ENCODE measurements at places on chromosomes 2 and 18.

DNA sequence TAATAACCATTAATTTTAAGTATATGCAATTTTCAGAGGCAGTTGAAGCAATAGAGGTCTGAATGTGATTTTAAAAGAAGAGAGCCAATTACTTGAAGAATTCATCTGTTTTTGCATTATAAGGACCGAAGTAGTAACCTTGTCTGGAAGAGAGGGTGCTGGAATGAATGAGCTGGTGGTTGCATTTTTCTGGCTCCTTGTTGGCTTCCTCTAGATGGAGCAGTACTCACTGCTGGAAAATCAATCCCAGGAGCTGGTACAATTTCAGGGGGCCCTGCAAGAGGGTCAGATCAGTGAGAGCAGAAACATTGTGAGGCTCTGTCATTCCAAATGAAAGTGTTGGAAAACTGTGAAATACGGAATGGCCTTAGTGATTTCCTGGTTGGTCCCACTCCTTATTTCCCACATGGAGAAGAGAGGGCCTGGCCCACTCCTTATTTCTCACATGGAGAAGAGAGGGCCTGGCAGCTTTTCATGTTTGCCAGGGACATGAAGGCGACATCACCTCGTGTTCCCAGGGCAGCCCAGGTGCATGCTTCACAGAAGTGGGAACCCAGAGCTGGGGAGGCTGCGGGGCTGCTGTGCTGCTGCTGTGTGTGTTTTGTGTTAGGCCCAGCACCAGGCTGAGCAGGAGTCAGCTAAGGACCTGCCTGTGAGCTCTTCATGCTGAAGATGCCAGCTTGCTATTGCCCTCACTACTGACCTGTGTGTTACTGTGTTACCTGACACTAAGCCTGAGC, 197.4 kb downstream of the SNTG2 start:
- DNase-seq: no peak

- no peak for DNase-seq
Observed at GRCh38 chr2:20334605-20335203, 15.9 kb downstream of the PUM2 start.

DNA sequence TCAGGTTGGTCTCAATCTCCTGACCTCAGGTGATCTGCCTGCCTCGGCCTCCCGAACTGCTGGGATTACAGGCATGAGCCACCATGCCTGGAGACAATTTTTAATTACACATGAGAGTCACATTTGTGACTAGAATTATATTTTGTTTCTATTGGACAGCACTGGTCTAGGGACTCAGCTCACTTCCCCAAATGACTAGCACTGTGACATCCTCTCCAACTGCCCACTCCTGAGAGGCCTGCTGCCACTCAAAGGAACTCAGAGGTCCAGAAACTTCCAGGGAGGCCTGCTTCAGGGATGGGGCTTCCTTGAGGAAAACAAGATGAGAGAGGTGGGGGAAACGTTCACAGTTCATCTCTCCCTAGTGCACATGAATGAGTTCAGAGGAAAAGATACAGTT, 29.5 kb downstream of the TMEM163 start:
- DNase-seq: no peak

DNA sequence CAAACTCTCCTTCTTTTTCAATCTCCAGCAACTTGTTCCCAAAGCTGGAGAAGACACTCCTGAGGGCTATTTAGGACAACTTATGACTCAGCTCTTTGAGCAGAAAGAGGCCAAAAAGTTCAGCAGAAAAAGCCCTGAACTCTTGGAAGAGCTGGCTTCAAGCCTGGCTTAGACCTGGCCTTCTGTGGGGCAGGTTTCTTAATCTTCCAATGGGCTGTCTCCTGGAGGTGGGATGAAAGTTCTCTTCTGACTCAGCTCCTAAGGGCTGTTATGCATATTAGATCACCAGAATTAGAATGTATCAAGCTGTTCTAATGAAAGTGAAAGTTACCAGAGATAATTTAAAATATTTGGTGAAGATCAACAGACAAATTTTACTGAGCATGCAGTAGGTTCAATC, 129.4 kb downstream of the RAD51AP2 start:
- DNase-seq: no peak

- no peak for DNase-seq
Observed at GRCh38 chr2:152034257-152034801, 64.5 kb downstream of the CACNB4 start.

GRCh38 chr2:238567996-238568395, 141.3 kb downstream of the ASB1 start:
- no peak for DNase-seq

- DNase-seq: no peak
Observed at GRCh38 chr18:44323125-44323524, 357.6 kb upstream of the SETBP1 start.

- DNase-seq: no peak
Observed at GRCh38 chr2:181586569-181587081, 70.3 kb downstream of the CERKL start.

GRCh38 chr2:14747447-14747846, 114.9 kb downstream of the LRATD1 start:
- no peak for DNase-seq

- no peak for DNase-seq
Observed at GRCh38 chr2:128868686-128869551, 550.3 kb upstream of the HS6ST1 start.

DNA sequence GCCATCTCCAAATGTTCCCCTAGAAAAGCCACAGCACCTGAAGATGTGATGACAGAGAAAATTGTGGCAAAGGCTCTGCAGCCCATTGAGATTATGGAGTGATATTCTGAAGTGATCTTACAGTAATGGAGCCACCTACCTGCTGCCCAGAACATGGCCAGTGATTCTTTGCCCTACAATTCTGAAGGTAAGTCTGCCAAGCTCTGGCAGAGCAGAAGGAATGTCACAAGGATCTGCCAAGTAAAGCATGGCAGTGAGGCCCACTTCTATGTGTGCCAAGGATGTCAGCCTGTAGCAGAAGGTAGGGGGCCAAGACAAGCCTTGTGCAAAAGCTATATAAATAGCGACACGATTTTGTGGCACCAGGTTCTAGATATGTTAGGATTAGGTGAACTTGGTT, 155.1 kb downstream of the RND3 start:
- DNase-seq: no peak

GRCh38 chr18:48136051-48136826, 205.8 kb upstream of the SMAD2 start:
- no peak for DNase-seq

DNA sequence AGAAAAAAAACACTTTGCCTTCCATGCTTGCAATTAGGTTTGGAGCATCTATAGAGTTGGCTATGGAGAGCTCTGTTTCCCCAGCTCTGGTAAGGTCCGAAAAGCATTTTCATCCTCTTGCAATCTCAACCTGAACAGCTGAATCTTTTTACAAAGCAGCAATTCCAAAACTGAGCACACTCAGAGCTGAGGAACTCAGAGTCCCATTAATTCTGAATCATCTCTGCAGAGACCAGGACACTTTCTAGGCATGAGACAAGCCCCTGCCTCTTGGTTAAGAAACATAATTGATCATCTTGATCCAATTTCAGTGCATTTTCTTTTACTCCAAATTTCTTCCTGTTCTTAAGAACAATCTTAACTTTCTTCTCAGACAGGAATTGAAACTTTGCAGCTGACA, 4.2 kb downstream of the CNGA3 start:
- no peak for DNase-seq

DNA sequence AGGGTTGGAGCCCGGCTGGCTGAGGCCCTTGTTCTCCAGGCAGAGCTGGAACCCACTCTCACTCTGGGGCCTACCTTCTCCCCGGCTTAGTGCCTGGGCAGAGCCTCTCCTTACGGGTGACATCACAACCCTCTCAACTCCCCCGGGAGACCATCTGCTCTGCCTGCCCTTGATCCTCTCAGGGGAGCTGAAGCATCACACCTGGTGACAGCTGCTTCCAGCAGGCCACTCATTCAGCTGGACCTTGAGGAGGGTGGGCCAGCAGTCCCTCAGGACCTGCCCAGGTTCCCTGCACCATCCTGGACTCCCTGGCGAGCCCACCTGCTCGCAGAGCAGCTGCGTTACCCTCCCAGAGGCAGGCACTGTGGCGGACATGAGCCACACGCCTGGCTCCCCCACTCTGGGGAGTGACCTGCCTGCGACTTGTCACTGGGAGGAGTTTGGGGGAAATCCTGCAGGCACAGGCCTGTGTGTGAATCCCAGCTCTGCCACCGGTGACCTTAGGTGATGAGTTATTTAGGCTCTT, 13.1 kb downstream of the HS6ST1 start:
- DNase-seq: no peak

DNA sequence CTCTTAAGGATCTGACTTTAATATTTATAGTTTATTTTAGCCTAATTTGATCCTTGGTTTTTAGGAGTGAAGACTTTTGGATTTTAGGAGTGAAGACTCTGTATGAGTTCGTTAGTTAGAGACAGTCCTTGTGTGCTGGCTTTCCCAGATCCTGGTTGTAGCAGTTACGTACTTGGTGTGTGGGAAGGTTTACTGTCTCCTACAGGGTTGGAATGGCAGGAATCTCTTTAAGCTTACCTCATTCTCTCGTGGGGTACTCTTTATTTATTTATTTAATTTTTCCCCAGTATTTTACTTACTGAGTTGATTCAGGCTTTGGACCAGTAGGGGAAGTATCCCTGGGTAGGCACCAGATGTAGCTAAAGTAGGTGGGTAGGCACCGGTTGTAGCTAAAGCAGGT, 1.8 kb upstream of the CXCR2 start:
- DNase-seq: no peak

DNA sequence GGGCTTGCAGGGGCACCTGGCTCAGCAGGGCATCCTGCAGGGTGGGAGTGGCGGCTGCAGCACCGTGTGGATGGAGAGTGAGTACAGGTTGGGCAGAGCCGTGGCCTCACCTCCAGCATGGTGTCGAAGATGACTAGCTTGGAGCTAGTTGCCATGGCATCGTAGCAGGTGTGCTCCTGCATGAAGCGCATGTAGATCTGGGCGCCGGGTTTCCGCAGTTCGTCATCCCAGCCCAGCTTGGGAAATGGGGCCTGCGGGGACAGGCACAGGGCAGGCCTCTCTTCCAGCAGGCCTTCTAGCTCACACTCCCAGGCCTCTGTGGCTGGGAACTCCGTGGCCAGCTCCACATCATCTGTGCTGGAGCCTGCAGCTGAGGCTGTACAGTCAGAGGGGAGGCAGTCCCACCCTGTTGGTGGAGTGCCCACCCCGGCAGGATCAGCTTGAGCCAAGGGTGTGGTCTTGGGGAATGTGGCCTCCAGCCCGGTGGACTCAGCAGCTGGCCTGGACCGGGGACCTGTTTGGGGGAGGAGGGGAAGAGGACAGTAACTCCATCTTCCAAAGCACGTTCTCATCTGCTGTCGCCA, 1.6 kb downstream of the PRKAG3 start:
- DNase-seq: no peak

- DNase-seq: no peak
Observed at GRCh38 chr2:149767516-149767974, 180.0 kb upstream of the MMADHC start.

- DNase-seq: peak; percentile 27
Observed at GRCh38 chr2:119126650-119127049, 31.9 kb downstream of the C1QL2 start.

GRCh38 chr2:42214669-42215068, 45.5 kb downstream of the EML4 start:
- DNase-seq: no peak

DNA sequence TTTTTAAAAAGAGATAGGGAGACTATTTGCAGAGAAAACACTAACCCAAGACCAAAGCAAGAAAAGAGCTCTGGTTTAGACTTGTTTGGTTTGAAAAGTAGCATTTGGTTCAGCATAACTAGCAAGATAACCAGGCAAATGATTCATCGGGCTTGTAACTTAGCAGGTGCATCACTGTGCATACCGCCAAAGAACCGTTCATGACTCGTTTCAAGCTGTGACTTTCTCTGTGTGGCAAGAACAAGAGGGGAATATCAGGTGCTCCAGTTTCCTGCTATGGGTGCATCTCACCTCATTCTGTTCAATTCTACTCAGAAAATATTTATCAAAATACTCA, 244.9 kb downstream of the ETAA1 start:
- no peak for DNase-seq

DNA sequence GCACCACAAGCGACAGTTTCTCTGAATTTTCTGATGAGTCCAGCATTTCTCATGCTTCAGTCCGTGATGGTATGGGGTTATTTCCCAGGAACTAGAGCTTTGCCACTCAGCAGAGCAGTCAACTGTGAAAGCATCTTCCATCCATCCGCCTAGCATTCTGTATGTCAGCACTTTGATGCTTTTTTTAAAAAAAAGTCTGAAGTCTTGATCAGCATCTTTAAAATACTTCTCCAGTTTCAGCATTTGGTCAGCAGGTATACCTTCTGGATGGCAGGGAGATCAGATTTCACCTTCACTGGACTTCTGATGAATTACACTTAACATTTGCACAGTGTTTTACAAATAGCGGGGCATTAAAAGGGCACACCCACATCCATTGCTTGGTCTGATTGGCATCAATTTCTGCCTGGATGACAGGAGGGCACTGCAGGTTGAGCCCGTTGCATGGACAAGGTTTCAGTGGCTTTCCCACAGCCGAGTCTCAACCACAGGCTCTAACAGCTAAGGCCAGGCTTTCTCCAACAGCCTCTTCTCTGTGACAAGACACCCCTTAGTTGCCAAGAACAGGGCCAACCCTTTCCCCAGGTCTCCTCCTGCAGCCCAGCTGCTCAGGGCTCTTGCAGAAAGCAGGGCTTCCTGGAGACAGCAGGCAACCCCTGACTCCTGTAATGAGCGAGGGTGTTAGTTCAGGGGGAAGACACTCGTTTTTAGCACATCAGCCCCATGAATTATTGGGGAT, 54.0 kb downstream of the EMILIN2 start:
- no peak for DNase-seq

DNA sequence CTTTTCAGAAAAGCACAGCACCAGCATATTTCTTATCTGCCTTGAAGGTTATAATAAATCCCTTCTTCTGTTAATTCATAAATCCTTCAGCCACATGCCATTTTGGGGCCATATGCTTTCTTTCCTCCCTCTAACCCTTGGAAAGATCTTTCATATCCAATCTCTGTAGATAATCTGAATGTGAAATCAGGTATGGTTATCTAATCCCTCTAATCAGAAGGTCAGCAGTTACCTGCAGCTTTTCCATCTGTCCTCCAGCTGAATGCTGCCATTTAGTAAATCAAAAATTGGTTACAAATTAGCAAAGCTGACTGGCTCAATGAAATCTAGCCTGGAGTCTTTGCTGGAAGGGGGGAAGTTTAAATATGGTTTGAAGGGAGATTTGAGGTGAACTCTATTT, 230.5 kb downstream of the PIK3C3 start:
- no peak for DNase-seq

DNA sequence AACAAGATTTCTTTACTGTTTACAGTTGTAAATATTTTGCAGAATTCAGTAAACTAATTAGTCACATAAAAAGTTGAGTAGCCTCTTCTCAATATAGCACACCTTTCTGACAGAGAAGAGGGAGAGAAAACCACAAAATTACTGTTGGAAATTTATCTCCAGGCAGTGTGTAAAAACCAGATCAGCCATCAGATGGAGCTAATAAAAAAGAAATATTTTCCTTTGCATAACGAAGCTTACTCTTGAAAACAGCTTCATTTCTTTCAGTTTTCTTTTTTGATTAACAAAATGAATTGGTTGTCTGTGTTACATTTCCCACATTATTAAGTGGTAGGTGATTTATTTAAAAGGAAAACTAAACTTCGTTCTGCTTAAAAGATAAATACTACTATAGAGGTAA, 259.3 kb upstream of the KCNJ3 start:
- DNase-seq: no peak

- no peak for DNase-seq
Observed at GRCh38 chr2:40611196-40611595, 159.3 kb upstream of the SLC8A1 start.

Data from activated T-cell treated with anti-CD3 and anti-CD28 coated beads, Interleukin-2, amount 50 U/mL, for 72 hours (primary cell).